ENCODE measurements at places on chromosomes 2 and 18. TPM values are rescaled to one million over a fixed set of nuclear protein-coding genes. Genes with fewer than 3 reads are reported as not detected.

- no peak for DNase-seq
Observed at GRCh38 chr18:78396756-78397155, 582.9 kb upstream of the SALL3 start.

DNA sequence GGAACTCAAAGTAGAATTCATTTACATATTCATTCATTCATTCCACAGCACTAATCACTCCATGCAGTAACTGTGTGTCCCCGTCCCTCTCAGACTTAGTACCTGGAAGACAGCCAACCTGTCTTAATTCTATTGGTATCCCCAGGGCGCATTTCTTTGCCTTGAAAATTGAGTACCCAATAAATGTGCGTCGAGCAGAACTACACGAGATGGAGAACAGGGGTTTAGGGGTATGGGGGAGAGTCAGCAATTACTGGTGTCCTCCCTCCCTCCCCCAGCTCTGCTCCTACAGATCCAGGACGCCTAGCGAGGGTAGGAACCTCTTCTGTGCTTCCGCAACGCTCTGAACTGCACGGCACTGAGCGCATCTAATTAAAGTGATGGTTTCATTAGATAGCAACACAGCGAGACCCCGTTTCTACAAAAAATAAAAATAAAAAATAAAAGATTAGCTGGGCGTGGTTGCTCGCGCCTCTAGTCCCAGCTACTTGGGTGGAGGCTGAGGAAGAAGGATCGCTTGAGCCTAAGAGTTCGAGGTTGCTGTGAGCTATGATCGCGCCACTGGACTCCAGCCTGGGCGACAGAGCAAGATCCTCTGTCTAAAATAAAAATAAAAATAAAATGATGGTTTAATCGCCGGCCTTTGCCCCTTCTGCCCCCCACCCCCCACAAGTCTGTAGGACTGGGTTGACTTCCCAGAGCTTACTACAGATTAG, 614 bp upstream of the FKBP1B start:
- DNase-seq, result no peak

- DNase-seq, result no peak
Observed at GRCh38 chr2:189762229-189762550, 402 bp downstream of the OSGEPL1 start.

- DNase-seq, result no peak
Observed at GRCh38 chr2:211898702-211899101, 639.9 kb downstream of the ERBB4 start.

- DNase-seq, result no peak
Observed at GRCh38 chr18:75213611-75214331, 3.2 kb downstream of the TSHZ1 start.

GRCh38 chr18:24118750-24119577, 19.9 kb upstream of the CABYR start:
- peak; percentile 41 for DNase-seq

DNA sequence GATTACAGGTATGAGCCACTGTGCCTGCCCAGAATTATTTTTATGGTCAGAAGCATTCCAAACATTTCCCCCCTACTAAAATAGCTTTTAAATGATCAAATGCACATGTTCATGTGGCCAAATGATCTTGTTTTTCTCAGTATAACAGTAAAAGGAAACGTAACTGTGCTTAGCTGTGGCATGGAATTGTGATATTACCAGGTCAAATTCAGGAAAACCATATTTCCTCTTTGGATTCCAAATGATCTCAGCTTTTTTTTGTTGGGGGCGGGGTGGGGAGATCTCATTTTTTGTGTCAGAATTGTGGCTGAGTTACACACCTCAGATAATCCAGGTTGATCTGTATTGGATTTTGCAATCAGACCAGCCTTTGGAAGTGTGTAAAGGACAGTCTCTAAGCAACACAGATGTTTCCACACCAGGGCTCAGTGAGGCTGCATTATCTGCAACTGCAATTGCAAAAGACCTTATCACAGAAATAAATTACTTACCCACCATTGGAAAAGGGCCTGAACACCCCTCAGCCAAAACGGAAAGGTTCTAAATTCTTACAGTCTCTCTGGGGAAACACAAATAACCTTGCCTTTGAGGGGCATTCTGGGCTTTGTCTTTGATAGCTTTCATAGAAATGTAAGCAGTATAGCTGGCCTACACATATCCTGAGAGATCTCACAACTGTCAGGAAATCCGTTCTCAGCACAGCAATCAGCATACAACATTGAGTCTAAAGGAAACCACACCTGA, 8.4 kb downstream of the CASP10 start:
- no peak for DNase-seq

DNA sequence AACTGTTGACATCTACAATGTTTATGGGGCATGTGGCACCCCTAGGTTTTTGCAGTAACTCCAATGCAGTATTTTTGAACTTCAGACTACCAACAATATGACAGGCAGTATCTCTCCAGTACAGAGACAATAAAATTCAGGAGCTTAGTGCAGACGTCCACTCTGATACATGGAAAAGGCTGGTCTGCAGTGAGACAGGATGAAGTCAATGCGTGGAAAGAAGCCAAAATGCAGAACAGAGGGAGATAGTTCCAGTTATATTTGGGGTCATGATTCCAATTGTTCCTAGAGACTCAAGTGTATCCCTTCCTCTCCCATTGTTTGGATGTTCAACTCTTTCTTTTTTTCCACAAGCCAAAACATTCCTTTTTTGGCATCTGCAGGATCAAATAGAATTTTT, 18.7 kb upstream of the SMAD2 start:
- no peak for DNase-seq

The REEP1 gene
- 0.25 TPM for total RNA-seq

- DNase-seq, result no peak
Observed at GRCh38 chr2:217527590-217528202, 475.1 kb downstream of the TNS1 start.

DNA sequence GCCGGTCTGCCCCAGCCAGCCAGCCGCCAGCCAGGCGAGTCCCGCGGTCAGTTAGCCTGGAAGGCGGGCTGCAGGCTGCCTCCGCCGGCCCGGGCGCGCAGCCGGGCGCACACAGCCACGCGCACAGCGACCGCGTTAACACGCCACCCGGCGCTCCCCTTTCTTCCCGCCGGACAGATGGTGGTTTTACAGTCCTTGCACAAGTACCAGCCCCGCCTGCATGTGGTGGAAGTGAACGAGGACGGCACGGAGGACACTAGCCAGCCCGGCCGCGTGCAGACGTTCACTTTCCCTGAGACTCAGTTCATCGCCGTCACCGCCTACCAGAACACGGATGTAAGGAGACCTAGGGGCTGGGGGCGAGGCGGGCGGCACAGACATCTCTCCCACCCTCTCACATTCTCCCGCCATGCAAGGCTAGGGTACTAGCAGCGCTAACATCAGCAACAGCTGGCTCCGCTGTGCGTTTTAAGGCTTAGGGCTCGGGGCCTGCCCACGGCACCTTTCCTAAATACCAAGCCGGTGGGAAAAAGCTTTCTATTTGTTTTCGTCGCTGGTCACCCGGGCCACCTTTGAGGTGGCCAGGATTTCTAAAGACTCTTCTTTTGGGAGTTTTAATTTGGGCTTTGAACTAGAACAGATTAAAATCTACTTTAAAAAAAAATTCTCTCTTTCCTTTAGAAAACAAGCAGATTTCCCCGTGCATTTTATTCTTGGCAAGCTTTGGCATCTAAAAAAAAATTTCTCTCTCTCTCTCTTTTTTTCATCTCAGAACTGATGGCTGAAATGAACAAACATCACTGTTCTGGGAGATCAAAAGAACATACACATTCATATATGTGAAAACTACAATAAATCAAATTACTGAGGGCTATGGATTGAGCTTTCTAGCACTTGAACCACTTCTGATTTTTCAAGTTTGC, 2.9 kb downstream of the TBR1 start:
- DNase-seq, result no peak

The RFX8 gene
- not detected for total RNA-seq

The IL18R1 gene
- 3.4 TPM for total RNA-seq

DNA sequence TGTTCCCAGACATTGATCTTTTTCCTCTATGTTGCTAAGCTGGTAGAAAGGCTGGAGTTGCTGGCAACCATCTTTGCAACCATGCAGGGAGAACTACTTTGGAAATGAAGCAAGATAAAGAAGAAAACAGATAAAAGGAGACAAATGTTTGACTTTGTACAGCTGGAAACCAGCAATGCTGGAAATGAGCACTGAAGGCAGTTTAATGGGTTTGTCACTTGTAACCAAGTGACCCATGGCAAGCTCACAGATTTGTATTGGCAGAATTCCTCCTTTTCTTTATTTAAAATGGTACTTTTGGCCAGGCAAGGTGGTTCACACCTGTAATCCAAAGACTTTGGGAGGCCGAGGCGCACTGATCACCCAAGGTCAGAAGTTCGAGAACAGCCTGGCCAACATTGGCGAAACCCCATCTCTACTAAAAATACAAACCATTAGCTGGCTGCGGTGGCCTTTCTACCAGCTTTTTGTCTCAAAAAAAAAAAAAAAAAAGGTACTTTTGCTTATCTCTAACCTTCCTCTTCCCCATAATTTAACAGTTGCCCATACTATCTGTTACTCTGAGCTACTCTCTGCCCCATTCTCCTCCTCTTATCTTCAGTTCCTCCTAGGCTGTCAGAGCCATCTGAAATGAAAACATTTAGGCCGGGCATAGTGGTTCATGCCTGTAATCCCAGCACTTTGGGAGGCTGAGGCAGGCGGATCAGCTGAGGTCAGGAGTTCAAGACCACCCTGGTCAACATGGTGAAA, 2.0 kb upstream of the BOLA3 start:
- no peak for DNase-seq

- no peak for DNase-seq
Observed at GRCh38 chr2:230843132-230843531, 21.6 kb upstream of the ITM2C start.

The SCN1A gene
- not detected for total RNA-seq

DNA sequence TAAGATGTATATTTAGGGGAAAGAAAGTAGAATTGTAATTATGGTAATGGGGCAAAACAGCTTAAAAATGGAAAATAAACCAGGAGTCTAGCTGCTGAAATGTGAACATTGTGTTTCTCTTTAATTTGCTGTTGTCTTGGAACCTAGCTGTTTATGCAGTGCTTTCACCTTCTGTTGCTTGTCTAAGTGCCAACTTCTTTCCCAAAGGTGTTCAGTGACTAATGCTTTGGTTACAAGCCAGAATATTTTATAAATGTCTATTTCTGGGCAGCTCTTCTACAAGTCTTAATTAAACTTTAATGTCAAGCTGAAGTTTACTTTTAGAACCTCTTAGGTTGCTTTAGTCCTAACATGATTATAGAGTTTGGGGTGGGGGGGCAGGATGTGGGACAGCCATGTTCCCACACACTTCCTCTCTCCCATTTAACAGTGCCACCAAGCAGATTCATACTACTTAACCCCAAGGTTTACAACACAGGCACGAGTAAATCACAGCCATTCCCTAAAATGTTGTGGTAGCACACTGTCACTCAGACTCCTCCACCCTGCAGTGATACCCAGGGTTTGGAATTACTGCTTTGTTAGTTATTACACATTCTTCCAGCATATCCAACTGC, 60.6 kb downstream of the ITGA4 start:
- no peak for DNase-seq

The KCNG2 gene
- not detected for total RNA-seq

The RAB6C gene
- total RNA-seq, result not detected

DNA sequence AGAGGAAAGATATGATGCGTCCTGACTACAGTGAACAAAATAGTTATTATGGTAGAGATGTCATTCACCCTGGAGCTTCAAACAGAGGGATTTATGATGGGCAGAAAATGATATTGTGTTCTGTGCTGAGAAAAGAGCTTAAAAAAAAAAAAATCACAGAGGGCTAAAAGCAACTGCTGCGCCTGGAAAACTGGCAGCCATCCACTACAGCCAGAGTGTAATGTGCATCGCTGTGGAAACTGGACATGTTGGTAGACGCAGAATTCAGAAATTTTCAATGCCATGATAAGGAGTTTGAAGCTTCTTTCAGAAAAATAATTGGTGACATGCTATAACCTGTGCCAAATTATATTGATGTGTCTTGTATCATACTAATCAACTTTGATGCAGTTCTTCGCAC, 122.9 kb upstream of the SOX11 start:
- no peak for DNase-seq

DNA sequence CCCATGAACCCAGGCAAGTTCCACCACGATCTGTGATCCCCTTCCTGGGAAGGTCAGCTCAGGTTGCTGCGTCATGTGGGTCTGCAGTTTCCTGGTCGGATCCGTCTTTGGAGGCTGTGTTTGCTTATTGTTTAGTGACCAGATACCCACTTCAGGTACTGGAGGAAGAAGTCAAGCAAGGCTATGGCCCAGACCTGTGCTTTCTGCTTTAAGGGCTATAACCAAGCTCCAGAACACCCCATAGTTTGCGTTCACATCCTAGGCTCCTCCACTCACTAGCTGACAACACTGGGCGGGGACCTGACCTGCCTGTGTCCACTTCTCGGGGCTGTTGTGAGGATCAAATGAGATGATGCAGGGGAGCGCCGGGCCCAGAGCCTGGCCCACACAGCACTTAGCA, 44.0 kb downstream of the MAL start:
- no peak for DNase-seq

The ERICH2 gene
- 2.0 TPM for total RNA-seq

GRCh38 chr2:12412898-12413305, 303.8 kb upstream of the TRIB2 start:
- DNase-seq, result no peak

GRCh38 chr2:121534007-121534406, 3.3 kb downstream of the RNU4ATAC start:
- no peak for DNase-seq

DNA sequence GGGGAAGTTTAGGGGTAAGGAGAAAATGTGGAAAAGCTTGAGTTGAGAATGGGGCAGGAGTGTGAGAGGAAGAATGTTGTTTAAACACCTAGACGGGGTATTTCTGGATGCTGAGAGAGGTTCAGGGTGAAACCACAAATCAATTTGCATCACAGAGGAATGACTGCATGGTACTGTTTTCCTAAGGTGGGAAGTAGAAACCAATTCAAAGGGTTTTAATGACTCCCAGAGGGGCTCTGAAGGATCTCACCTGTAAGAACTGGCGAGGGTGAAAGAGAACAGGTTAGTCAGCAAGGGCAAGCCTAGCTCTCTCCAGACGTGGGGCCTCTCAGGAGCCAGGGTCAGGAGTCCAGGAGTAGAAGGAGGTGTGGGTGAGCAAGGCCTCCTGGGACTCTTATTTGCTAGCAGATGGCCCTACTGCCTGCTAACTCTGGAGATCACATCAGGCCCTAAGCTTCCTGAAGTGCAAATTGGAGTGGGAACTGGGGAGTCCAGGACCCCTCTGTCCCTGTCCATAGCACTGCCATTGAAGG, 133.0 kb upstream of the CELF4 start:
- no peak for DNase-seq

The IL37 gene
- 1.7 TPM for total RNA-seq

Measured in PC-9 (cell line).